ENCODE measurements at places on chromosomes 7 and 10.

- DNase-seq: no peak
These were observed 72.5 kb downstream of the MICALL2 start for GRCh38 chr7:1386623-1387220.

DNA sequence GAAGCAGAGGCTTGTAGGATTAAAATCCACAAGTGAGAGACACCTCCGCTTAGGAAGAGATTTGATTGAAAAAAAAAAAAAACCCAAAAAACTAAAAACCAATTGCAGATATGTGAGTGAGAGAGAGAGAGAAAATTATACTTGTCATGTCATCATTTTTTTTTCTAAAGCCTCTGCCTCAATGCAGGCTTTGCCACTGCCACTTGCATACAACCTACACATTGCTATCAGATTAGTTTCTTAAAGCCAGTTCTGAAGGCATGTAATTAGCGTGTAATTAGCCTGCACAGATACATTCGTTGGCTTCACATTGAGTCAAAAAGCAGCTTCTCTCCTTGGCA is 86.1 kb upstream of the MTPN start:
- no peak for DNase-seq

DNA sequence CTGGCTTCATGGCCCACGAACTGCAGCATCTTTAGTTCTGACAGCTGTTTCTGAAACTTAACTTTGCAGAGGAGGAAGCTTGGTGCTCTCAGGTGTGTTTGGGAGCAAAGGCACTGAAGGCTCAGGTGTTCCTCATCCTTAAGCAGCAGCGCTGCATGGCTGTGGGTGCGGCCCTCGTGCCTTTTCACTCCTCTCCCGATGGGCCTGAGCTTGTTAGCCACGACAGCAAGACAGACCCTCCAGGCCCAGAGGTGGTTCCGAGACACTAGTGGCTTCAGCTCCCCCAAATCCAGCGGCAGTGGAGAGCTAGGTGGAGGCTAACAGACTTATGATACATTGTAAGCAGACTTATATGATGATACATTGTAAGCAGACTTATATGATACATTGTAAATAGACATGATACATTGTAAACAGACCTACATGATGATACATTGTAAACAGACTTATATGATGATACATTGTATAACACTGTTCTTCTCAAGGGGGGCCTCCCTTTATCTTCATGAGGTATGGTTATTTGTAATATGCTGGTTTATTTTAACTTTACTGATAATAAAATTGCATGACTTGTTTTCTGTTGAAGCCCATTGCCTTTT is 14.1 kb downstream of the PFKP start:
- no peak for DNase-seq

GRCh38 chr7:30852308-30852684 is 59.4 kb upstream of the AQP1 start:
- no peak for DNase-seq
